ENCODE measurements at places on chromosomes 5 and 9. TPM values are rescaled to one million over a fixed set of nuclear protein-coding genes. Genes with fewer than 3 reads are reported as not detected.

The SLC25A51 gene
- total RNA-seq, result 27.8 TPM

The GFI1B gene
- 0.85 TPM for total RNA-seq

The FAM163B gene
- not detected for total RNA-seq

- no peak for DNase-seq
Observed at GRCh38 chr5:80141147-80141671, 106.1 kb downstream of the THBS4 start.

DNA sequence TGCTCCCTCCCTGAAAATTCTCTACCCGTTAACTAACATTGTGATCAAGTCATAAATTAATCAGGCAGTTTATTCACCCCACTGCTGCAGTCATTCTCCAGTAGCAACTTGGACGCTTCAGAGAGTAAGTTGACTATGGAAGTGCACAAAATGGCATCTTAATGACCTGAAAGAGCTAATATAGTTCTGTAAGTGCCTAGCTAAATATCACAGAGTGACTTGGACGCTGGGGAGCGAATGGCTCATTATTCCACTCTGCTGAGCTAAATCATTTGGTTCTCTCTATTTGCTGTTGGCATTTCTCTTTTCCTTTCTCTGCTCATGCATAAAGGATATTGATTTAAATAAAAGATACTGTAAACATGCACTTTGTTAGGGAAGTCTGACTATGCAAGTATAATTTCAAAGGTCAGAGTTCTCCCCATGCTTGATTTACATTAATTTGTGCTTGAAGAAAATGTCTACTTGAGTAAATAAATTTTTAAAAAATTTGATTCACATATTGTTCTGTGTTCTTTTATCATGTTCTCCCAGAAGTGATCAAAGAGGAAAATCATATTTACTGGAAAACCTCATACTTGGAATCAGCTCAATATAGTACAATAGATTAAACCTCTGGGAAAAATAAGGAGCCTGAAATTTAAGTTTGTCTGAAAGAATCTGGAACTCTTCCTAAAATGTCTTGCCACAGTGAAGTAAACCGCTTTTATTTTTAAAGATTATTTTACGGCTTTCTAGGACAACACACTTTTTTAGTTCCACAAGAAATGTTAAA, 169.5 kb upstream of the HAPLN1 start:
- no peak for DNase-seq

- DNase-seq, result no peak
Observed at GRCh38 chr5:68149189-68149588, 66.4 kb upstream of the PIK3R1 start.

DNA sequence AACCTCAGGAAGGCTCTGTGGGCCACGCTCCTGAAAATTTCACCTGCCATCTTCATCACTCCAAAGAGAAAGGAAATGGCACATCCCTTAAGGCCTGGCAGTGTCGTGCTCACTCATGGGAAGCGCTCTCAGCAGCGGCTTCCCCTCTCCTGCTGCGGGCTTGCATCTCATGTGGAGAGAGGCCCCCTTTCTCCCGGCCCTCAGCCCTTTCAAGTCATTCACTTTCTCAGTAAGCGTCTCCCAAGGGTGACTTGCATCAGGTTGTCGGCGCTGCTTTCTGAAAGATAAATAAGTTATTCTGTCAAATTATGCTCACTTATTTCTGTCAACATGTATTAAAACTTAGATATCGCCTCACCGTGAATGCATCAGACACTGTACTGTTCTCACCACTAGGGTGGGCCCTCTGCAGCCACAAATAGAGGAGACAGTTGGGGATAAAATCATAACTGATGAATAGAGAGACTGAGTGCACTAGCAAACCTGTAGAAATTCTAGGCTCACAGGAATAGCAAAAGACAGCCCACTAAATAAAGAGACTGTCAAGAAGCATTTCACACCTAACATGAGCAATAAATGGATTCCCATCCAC, 174.6 kb downstream of the RFK start:
- DNase-seq, result no peak

DNA sequence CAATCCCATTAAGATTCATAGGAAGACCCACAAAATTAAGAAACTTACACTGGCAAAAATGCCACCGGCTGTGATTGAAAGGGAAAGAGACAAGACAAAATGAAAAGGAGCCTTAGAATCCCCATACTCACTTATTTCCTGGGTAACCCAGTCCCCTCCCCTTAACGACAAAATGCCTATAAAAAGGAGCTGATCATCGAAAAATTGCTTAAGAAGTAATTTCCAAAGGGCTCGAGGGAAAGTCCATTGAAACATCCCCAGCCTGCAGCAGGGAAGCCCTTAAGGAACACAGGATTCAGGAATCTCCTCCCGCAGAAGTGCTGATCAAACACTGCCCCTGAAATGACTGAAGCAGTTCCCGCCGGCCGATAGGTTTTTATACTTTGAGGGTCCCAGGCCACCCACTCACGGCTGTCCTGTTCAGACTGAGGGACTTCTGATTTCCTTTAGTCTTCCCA, 677 bp upstream of the ZNF79 start:
- DNase-seq, result no peak

DNA sequence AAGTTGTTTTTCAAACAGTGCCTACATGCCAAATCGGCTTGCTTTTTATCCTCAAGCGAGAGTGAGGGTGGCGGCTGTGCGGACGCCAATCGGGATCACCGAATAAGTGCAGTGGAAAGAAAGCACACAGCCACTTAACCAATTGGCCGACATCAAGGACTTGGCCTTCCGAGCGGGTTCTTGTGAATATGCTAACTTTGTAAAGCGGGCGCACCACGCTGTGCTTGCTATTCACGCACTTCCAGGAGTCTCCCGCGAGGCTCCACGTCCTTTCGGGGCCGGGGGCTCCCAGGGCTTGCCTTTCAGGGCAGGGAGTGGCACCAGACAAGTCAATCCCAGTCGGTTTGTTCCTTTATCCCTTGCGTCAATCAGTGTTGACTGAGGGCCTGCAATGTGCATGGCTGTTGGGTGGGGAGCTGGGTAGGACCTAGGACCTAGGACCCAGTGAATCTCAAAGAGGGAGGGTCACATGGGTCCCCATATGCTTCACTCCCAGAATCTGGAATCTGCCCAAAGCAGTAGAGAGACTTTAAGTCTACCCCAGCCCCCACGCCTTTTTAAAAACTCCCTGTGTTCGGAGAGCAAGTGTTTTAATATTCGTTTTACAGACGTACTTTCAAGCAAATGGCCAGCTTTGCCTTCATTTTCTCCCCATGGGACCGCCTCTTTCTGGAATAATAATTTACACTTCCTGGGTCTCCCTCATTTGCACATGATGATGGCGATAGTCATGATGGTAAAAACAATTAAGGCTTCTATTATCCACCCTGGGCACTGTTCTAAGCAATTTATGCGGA, 2.0 kb upstream of the GCNT4 start:
- no peak for DNase-seq

DNA sequence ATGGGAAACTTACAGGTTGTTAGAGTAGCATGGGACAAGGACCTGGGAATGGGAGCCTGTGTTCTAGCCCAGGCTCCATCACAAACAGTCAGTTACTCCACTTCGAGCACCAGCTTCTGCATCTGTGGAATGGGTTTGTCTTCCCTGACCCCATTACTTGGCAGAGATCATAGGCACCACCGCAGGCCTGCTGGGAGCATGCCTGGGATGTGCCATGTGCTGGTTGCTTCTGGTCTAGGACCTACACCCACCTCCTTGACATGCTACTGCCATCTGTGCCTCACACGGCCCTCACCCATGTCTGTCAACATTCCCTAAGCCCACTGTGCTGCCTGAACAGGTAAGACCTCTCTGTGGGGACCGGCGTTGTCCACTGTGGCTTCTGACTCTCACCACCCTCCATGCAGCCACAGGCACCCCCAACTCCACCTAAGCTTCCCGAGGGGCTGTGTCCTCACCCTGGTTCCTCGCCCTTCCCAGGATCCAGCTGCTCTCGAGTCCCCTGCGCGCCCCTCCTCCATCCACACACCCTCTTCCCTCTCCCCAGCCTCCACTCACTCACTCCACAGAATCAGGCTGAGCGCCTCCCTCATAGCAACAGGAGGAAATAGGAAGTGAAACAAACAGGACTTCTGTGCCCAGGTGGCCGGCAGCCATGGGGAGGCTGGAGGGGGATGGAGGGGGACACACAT, 85.9 kb upstream of the FAM120A start:
- DNase-seq, result no peak

GRCh38 chr9:137634016-137634415, 15.2 kb downstream of the EHMT1 start:
- DNase-seq, result no peak

GRCh38 chr5:1492757-1493156, 31.0 kb downstream of the LPCAT1 start:
- DNase-seq, result peak; percentile 58

DNA sequence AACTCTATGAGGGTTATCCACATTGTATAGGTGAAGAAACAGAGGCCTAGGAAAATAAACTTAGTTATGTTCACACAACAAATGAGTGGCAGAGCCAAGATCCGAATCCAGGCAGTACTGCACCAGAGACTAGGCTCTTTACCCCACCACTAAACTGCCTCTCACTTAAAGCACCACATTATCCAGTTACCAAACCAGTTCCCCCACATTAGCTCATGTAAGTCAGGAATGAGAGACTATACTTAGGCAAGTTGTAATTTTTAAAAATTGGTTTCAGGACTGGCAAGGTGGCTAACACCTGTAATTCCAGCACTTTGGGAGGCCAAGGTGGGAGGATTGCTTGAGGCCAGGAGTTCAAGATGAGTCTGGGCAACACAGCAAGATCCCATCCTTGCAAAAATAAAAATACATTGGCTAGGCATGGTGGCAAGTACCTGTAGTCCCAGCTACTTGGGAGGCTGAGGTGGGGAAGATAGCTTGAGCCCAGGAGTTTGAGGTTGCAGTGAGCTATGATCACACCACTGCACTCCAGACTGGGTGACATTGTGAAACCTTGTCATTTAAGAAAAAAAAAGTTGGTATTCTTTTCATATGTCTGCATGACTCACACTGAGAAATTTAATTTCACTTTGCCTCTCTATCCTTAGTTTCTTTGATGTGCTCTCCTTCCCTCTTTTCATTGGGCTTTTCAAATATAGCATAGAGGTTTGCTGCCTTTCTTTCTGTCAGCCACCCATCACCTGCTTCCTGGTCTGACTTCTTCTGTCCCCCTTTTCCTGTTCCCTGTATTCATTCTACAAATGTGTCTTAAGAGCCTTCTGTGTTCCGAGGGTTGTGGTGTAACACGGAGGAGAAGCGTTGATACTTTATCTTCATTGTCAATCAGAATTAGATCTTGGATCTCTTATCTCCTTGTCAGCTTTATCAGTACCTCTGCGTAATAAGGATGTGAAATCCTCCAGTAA, 64.7 kb downstream of the ERMP1 start:
- DNase-seq, result no peak

Data from B cell (primary cell).